ENCODE measurements at places on chromosomes 6 and 20. TPM values are rescaled to one million over a fixed set of nuclear protein-coding genes. Genes with fewer than 3 reads are reported as not detected.
A peak's percentile ranks its signal among the peaks of the same experiment; 100 is the strongest.

Gene BNIP5
- not detected for total RNA-seq

Gene ZSCAN9
- total RNA-seq, result 34.9 TPM

Gene OR5V1
- not detected for total RNA-seq

DNA sequence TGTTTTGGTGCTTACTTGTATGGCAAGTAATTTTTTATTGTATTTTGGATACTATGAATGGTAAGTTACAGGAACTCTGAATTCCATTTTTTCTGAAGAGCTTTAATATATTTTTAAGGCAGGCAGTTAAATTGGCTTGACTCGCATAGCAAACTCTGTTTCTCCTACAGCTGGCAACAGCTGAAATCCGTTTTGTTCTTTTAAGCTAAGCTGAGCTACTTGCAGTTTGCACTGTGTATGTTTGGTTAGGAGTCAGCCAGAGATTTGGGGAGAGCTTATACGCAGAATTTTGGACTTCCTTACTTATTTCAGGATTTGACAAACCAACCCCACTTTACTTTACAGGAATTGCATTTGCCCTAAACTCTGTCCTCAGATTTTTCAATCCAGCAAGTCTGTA lies 179.1 kb downstream of the COL19A1 start:
- DNase-seq, result no peak

- no peak for DNase-seq
Measured at GRCh38 chr6:111750753-111751673, 122.2 kb downstream of the FYN start.

GRCh38 chr6:14622085-14622484 lies 504.5 kb downstream of the CD83 start:
- DNase-seq, result no peak

GRCh38 chr20:34579191-34579978 lies 20.9 kb downstream of the MAP1LC3A start:
- DNase-seq, result peak; percentile 67

- no peak for DNase-seq
Measured at GRCh38 chr20:48569679-48570078, 258.1 kb downstream of the PREX1 start.

DNA sequence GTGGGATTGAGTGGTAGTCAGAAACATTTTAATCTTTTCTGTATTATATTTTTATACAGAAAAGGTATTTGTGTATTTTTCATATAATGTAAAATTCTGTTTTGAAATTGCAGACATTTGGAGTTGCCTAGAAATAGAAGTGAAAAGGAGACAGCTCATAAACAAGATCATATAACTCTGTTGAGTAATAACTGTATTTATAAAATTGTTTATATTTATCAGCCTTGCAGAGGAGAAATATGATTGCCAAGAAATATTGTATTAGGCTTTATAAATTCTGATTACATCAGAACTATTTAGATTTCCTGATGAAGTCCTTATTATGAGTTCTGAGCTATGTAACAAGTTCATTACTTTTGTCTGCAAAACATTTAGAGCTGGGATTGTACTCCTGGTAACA lies 55.3 kb downstream of the RIPOR2 start:
- DNase-seq, result no peak

GRCh38 chr6:125224231-125224861 lies 70.8 kb downstream of the TPD52L1 start:
- DNase-seq, result no peak

DNA sequence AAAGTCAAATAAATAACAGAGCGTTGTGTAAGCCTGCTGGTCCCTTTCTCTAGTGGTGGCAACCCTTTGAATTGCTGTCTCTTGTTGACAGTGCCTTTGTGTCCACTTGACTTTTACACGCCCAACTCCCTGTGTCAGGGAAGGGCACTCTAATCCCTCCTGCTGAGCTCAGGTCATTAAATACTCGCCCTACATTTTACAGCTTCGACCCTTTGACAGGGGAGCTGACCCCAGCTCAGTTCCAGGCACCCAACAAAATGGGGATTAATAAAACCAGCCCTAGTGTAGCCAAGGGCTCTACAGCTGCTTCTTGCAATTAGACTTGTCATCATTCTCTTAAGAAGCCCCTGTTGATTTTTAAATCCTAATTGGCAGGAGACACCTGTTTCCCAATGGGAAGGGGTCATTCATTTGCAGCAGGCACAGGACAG lies 308.2 kb downstream of the EYA4 start:
- DNase-seq, result no peak

DNA sequence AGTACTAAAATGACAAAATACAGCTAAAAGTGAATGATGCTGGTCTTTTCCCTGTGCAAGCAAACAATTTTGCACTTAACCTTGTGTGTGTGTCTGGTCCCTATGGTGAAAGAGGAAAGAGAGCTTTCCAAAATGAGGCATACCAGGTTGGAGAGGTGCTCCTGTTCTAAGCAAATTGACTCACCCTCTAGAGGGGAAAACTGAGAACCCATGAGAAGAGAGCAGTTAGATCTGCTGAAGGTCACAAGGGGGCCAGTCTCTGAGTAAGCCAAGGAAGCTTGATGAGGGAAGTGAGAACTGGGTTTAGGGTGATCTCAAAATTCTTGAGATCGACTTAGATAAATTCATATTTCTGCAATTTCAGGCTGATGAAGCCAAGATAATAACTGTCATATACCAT lies 157.5 kb upstream of the TBX18 start:
- no peak for DNase-seq

DNA sequence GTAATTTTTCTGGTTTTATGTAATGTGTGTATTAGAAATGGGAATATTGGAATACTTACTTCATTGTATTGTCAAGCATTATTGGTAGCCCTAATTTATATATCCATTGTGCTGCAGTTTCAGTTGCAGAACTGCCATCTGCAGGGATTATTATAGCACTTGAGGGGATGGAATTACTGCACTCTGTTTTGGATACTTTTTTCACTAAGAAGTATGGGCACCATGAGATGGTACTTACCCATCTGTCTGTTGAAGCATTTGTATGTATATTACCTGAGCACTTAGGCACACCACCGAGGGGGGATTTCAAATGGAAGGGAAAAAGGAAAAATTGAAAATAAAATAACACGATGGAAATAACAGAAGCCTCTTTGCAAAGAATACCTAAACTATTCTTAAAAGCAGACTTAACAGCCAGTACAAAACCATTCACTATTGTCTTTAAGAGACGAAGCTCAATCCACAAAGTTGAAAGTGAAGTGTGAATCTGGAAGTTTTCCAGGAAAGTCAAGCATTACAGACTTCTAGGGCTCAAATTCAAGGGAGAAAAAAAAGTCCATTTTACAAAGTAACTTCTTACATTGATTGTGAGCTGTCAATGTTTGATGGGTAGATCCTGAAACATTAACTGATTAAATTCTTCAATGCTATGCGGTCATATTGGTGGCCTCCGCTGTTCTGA lies 318.7 kb downstream of the SOX4 start:
- DNase-seq, result no peak

Measured in SJSA1 (cell line).